ENCODE measurements at places on chromosomes 12 and 14.

DNA sequence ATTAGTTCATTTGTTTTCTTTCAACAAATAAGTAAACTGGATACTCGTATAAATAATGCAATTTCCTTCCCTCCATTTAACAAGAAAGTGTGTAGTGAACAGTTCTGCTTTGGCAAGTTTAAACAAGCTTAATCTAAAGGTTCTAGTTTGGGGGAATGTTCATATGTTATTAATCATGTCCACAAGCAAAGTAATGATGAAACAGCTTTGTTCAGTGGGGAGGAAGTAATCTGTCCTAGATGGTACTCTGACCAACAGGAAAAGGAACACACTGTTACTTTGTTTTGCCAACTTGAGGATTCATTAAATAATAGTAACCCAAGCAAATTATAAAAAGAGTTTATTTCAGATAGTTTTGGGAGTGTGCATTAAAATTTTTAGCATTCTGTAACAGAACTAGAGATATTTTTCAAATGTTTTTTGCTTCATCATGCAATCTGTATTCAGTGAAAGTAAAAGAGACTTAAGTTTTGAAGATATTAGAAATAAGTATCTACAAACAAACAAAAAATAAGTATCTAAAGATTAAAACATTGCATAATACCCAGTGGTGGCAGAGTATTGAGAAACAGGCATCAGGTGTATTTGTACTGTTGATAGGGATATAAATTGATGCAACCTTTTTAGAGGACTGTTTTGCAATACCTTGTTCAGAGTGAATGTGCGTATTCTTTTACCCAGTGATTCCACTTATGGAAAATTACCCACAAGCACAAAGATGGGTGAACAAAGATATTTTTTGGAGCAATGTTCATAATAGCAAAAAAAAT is 61.1 kb downstream of the RAB35 start:
- DNase-seq, result no peak

- no peak for DNase-seq
Observed at GRCh38 chr14:51342226-51342625, 102.2 kb downstream of the TMX1 start.

DNA sequence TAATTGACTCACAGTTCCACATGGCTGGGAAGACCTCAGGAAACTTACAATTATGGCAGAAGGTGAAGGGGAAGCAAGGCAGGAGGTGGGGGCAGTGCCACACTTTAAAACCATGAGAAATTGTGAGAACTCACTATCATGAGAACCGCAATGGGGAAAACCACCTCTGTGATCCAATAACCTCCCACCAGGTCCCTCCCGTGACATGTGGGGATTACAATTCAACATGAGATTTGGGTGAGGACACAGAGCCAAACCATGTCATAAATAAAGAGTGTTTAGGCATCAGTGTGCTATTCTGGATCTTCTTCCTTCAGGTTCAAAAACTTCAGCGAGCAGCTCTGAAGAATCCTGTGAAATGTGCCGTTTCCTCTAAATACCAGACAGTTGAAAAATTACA is 9.7 kb downstream of the DDX47 start:
- DNase-seq, result no peak

- DNase-seq, result no peak
Observed at GRCh38 chr14:39726563-39726962, 294.3 kb upstream of the FBXO33 start.

- no peak for DNase-seq
Observed at GRCh38 chr12:8466241-8466640, 10.5 kb downstream of the CLEC6A start.

GRCh38 chr12:105341010-105341409 is 10.5 kb downstream of the C12orf75 start:
- DNase-seq, result no peak

DNA sequence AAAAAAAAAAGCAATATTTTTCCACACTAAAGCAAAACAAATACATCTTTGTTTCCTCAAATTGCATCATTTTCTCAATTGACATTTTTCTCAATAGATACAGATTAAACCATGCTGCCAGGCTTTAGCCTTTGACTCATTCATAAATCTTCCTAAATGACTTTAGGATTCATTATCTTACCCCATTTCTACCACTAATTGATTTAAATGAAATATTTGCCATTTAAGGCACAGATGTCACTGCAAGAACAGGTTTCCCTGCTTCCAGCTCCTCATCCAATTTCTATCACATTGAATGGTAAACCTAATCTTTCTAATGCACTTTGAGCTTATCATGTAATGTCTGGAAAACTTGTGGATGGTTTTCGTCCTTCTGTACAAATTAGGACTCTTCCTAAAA is 298.7 kb downstream of the RPL10L start:
- no peak for DNase-seq

GRCh38 chr12:14902465-14902864 is 16.8 kb upstream of the MGP start:
- no peak for DNase-seq

- DNase-seq, result peak; percentile 86
Observed at GRCh38 chr12:121776190-121777098, 17.0 kb downstream of the RHOF start.

- no peak for DNase-seq
Observed at GRCh38 chr12:93229494-93230325, 148.0 kb upstream of the NUDT4 start.

- DNase-seq, result no peak
Observed at GRCh38 chr12:22014041-22014782, 31.8 kb upstream of the CMAS start.

GRCh38 chr12:47984331-47984801 is 19.9 kb downstream of the COL2A1 start:
- DNase-seq, result no peak

GRCh38 chr12:129873111-129873832 is 30.6 kb downstream of the TMEM132D start:
- DNase-seq, result peak; percentile 31

DNA sequence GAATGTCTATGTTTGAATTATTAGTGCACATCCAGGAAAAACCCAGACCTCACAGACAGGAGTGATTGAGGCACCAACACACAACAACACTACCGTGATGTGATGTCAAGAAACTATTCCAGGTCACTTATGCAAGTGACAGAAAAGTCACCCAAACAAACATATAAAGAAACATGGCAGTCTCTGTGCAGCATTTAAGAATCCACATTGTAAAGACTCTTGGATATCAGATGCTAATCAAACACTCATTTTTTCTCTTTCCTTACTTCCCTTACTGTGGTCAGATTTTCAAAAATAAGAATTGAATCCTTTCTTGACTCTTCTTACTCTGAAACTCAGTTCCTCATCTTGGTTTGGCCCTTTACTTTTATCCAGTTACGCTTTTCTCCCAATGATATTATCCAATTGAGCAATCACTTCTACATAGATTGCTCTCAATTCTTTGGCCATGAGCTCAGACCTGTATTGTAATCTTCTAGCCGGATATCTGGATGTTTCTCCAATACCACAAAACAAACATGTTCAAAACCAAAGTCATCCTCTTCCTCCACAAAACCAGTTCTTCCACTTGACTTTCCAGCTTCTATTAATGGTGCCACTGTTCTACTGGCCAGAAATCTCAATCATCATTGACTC is 115.4 kb downstream of the DUSP6 start:
- no peak for DNase-seq

DNA sequence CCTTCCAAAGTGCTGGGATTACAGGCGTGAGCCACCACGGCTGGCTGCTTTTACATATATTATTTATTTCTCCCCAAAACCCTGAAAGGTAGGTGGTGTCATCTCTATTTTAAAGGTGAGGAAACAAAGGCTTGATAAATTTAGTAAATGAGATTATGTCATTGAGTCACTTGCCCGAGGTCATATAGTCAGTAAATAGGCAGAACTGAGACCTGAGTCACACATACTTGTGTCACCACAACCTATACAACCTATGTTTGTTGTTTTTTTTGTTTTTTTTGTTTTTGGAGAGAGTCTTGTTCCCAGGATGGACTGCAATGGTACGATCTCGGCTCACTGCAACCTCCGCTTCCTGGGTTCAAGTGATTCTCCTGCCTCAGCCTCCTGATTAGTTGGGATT is 12.8 kb downstream of the TSFM start:
- DNase-seq, result no peak

GRCh38 chr12:115451780-115452736 is 768.1 kb upstream of the TBX3 start:
- peak; percentile 89 for DNase-seq

DNA sequence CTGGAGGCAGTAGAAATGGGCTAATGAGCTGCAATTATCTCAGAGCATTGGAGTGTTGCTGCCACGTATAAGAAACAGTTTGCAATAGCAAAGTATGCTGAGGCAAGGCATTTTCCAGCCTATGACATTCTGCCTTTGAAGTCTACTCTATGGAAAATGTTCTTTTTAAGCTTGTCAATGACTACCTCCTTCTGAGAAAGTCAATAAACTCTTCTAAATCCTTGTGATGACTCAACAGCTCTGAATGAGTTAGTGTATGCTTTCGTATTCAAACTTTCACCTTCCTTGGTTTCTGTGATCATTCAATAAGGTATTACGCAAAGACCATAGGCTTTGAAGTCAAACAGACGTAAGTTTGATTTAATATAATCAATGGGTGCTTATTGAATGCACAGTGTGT is 111.2 kb downstream of the CAPZA3 start:
- no peak for DNase-seq

DNA sequence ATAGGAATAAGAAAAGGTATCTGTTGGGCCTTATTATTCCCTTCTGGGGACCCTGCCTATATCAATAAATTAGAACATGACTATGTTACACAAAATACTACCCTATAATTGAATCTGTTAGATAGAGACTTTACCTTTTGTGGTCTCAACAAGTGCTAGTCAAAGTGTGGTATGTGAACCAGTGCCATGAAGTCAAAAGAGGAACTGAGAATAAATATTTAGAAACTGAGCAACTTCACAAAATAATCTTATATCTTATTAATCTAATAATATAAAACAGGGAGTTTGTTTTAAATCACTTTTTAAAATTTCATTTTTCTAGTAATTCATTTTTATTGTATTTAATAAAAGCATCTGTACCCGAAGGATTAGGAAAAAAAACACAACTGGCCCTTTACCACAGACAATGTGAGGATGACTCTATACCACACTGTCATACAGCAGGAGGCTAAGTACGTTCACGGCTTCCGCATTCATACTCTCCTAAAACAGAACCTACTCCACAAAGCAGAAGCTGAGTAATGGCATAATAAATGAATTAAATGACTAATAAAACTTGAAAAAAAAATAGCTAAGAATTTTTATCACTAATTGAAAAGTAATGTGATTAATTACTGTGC is 42.1 kb downstream of the SEC23A start:
- DNase-seq, result no peak

GRCh38 chr14:97281741-97282140 is 484.6 kb downstream of the VRK1 start:
- DNase-seq, result no peak

GRCh38 chr12:124071075-124071443 is 98.0 kb downstream of the ZNF664 start:
- no peak for DNase-seq

DNA sequence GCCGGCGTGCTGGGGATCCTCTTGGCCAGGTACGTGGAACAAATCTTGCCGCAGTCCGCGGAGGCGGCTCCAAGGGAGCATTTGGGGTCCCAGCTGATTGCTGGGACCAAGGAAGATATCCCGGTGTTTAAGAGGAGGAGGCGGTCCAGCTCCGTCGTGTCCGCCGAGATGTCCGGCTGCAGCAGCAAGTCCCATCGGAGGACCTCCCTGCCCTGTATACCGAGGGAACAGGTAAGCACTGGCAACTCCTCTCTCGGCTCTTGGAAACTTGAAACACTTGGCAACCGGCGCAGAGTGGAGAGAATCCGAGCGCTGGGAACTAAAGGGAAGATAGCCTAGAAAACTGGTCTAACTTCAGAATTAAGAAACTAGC is 1.7 kb downstream of the PDE3A start:
- DNase-seq, result peak; percentile 82

- DNase-seq, result peak; percentile 53
Observed at GRCh38 chr14:96581902-96582301, 79.7 kb downstream of the PAPOLA start.

- DNase-seq, result no peak
Observed at GRCh38 chr12:13090054-13090453, 13.4 kb downstream of the GSG1 start.

DNA sequence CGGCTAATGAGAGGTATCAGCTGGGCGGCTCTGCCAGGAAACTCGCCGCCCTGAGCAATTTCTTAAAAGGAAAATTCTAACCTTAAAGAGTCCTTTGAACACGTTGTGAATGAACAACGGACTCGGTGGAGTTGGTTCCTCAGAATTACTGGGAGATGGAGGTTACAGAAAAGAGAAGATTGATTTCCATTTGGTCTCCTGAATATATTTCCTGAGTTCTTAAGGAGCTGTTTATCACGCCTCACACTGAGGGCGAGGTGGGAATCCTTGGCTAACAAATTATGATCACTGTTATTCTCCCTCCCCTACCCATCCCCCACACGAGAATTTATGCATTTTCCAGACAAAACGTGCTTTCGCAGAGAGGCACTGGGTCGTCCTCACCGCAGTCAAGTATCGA is 194.5 kb upstream of the C14orf180 start:
- DNase-seq, result no peak

DNA sequence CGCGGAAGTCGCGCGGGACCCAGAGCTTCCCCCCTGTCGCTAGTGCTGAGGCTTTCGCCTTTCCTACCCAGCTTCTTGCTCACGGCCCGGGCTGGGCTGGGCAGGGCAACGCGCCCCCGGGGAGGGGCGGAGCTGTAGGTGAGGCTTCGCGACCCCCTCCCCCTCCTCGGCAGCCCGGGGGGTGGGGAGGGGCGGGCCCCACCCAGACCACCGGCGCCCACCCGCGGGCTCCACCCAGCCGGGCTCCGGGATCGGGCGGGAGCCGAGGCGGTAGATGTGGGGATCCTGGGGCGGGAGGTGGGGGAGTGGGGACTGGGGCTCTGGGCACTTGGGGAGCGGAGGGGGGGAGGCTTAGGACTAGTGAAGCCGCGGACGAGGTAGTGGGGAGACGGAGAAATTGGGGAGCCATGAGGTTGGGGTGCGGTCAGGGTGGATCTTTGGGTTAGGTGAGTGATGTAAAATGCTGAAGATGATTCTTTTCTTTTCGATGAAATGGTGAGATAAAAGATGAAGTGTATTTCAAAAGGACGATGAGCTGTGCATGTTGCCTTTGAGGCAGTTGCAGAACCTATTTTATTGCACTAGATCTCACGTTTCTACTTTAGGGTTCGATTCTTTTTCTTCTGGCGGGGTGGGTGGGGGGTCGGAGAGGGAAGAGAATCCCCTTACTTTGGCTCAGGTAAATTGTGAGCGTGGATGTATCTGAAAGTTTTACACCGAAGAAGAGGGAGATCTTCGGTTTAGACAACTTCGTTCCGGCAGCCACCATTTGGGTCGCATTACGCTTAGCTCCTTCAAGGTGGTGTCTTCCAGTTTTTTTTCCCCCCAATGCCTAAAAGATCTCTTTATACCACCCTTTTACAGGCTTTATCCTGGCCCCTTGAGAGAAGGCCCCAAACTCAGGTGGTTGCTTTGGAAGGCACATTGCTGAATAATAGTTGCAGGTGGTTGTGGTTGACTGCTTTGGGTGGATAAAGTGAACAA is 619 bp downstream of the ERC1 start:
- DNase-seq, result peak; percentile 50

DNA sequence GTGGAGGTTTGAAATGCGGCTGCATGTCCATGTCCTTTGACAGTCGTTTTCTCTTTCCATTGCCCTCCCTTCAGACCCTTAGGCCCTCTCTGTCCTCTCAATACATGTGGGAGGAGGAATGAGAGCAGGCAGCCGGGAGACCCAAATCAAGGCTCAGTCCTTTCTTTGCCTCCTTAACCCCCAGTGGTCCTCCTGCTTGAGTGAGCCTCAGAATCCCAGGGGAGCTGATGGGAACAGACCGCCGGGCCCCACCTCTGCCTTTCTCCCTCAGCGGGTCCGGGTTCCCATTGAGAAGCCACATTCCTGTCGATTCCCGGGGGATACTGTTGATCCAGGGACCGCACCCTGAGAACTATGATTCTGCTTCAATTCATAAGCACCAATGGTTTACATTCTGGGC is 77.9 kb upstream of the RFLNA start:
- DNase-seq, result peak; percentile 40
